ENCODE measurements at places on chromosomes 1 and 21. TPM values are rescaled to one million over a fixed set of nuclear protein-coding genes. Genes with fewer than 3 reads are reported as not detected.

DNA sequence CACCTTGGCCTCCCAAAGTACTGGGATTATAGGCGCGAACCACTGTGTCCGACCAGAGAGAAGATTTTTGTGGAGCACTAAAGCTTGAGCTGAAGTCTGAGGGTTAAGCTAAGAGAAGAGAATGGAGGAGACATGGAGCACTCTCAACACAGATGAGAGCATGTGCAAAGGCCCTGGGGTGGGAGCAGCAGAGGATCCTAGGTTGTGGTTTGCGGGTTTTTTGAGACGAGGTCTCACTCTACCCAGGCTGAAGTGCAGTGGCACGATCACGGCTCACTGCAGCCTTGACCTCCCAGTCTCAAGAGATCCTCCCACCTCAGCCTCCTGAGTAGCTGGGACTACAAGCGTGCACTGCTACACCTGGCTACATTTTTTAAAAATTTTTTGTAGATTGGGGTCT lies 30.5 kb downstream of the FBXO2 start:
- DNase-seq: no peak

DNA sequence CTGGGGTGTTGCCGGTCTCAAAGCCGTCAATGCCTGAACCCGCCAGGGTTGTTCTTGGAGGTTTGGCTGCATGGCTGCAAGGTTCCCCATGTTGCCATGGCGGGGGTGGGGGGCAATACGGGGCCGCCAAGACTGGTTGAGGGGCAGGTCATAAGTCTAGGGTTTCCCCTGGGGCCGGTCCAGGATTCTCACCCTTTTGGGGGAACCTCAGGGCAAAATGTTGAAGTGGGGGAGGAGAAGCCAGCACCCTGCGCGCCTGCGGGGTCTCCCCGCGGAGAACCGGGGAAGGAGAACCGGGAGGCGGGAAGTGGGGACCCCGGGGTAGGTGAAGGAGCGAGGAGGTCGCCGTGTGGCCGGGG lies 401 bp upstream of the ARHGEF10L start:
- DNase-seq: no peak

DNA sequence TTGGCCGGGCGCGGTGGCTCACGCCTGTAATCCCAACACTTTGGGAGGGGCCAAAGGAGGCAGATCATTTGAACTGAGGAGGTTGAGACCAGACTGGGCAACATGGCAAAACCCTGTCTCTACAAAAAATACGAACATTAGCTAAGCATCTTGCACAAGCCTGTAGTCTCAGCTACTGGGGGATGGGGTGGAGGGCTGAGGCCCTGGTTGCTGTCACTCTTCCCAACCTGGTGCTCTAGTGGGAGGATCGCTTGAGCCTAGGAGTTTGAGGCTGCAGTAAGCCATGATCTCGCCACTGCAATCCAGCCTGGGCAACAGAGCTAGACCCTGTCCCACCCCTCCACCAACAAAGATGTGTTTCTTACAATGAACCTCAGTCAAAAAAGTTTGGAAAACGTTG lies 2.8 kb downstream of the PHGDH start:
- peak; percentile 48 for DNase-seq

DNA sequence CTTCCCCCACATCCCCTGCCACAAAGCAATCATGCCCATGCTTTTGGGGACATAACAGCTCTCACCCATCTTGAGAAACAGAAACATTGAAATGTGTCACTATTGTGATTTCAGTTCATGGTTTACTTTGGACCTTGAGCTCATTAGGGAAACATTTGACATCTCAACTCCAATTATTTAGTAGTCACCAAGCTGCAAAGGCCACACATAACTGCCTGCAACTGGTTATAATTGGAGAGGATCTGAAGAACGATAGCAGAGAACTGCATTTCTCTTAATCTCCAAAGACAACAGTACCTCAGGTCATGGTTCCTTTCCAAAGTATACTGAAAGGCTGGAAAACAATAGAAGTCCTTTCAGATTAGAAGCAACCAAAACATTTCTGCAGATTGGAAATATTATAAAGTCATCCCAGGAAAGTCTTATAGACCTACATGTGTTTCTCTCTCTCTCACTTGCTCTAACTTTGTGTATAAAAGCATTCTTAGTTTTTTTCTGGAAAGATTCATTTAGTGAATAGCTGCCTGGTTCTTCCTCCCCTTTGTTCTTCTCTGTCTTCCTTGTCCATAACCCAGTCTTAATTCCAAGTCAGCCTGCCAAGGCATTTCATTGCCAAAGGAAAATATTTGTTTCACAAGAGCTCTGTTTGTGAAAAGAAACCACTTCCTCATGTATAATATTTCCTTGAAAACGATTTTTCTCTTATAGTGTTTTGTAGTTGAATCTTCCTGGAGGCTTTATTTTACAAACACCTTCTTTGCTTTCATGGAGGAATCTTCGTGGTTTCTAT lies 426.8 kb downstream of the ADGRL2 start:
- no peak for DNase-seq

- peak; percentile 29 for DNase-seq
These were observed 276.9 kb downstream of the MATN1 start for GRCh38 chr1:30446508-30446907.

DNA sequence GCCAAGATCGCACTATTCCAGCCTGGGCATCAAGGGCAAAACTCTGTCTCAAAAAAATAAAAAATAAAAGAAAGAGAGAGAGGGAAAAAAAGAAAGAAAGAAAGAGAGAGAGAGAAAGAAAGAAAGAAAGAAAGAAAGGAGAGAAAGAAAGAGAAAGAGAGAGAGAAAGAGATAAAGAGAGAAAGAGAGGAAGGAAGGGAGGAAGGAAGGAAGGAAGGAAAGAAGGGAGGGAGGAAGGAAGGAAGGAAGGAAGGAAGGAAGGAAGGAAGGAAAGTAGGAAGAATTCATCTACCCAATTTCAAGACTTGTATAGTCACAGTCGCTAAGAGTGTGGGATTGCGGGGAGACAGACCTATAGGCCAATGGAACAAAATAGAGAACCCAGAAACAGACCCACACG lies 290.6 kb downstream of the NPHP4 start:
- no peak for DNase-seq

- DNase-seq: no peak
These were observed 34.9 kb downstream of the TMCO4 start for GRCh38 chr1:19764848-19765247.

DNA sequence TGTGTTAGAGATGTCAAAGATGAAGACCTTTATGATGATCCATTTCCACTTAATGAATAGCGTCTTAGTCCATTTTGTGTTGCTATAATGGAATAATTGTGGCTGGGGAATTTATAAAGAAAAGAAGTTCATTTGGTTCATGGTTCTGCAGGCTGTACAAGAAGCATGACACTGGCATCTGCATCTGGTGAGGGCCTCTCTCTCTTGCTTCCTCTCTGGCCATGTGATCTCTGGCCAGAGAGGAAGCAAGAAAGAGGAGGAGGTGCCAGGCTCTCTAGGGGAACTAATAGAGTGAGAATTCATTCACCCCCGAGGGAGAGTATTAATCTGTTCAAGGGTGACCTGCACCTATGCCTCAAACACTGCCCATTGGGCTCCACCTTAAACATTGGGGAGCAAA lies 242.8 kb downstream of the DISC1 start:
- no peak for DNase-seq

- DNase-seq: no peak
These were observed 243.0 kb downstream of the SLC45A1 start for GRCh38 chr1:8560611-8561544.

DNA sequence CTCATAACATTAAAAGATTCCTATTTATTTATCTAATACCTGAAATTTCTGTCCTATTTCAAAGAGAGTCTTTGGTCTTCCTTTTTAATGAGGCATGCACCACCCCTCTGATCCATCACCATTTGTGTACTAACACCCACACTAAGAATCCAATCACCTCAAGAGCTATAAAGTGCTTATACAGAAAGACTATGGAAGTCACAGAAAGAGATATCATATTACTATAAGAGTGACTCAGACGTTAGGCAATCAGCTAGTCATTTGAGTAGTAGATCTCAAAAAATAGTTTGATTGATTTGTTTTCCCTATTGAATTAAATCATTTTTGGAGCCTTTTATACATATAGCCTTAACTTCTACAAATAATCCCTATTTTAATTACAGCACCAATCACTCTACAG lies 46.1 kb downstream of the NME7 start:
- no peak for DNase-seq

GRCh38 chr1:157269656-157270375 lies 131.6 kb upstream of the ETV3 start:
- DNase-seq: peak; percentile 21

GRCh38 chr1:223659711-223660110 lies 5.8 kb downstream of the CAPN8 start:
- DNase-seq: no peak

- DNase-seq: no peak
These were observed 562.0 kb downstream of the PLPP3 start for GRCh38 chr1:56017336-56017735.

DNA sequence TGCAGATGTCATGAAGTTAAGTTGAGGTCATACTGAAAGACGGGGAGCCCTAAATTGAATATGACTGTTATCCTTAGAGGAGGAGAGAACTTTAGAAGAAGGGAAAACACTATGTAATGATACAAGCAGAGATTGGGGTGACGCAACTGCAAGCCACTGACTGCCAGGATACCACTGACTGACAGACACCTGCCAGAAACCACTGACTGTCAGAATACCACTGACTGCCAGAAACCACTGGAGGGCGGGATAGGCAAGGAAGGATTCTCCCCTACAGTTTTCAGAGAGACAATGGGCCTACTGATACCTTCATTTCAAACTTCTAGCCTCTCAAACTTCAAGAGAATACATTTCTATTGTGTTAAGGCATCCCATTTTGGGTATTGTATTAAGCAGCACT lies 388.7 kb downstream of the USH2A start:
- DNase-seq: peak; percentile 82

DNA sequence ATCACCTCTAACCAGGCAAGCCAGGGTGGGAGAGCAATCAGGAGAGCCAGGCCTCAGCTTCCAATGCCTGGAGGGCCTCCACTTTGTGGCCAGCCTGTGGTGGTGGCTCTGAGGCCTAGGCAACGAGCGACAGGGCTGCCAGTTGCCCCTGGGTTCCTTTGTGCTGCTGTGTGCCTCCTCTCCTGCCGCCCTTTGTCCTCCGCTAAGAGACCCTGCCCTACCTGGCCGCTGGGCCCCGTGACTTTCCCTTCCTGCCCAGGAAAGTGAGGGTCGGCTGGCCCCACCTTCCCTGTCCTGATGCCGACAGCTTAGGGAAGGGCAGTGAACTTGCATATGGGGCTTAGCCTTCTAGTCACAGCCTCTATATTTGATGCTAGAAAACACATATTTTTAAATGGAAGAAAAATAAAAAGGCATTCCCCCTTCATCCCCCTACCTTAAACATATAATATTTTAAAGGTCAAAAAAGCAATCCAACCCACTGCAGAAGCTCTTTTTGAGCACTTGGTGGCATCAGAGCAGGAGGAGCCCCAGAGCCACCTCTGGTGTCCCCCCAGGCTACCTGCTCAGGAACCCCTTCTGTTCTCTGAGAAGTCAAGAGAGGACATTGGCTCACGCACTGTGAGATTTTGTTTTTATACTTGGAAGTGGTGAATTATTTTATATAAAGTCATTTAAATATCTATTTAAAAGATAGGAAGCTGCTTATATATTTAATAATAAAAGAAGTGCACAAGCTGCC lies 19.8 kb downstream of the CSF1 start:
- DNase-seq: peak; percentile 52

GRCh38 chr21:44426663-44427191 lies 28.6 kb upstream of the LRRC3 start:
- DNase-seq: peak; percentile 43

DNA sequence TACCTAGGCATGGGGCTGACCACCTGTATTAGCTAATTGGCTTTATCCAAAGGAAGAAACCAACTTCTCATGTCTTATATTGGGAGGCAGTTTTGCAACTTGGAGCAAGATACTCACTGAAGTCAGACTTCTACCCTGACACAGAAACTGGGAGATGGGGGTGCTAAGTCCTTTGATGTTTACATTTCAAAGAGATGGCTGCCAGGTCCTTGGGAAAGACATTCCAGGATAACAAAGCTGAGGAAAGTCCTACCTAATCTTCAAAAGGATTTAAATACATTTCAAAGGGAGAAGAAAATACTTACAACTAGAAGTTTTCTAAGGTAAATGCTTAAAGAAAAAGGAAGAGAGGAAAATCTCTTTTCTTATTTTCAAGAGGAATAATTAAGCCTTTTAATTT lies 62.1 kb downstream of the FH start:
- DNase-seq: peak; percentile 64

GRCh38 chr1:94599095-94599813 lies 57.7 kb upstream of the F3 start:
- DNase-seq: peak; percentile 86

The FYB2 gene
- total RNA-seq: 12.0 TPM

The KIF26B gene
- total RNA-seq: 21.0 TPM

The KRTAP13-4 gene
- not detected for total RNA-seq

The TMPRSS15 gene
- total RNA-seq: not detected
